CD4-positive, alpha-beta T cell treated with Interleukin-21 for 1 hour (primary cell): ENCODE measurements at places on chromosomes 13 and 19.
A peak's percentile ranks its signal among the peaks of the same experiment; 100 is the strongest.

DNA sequence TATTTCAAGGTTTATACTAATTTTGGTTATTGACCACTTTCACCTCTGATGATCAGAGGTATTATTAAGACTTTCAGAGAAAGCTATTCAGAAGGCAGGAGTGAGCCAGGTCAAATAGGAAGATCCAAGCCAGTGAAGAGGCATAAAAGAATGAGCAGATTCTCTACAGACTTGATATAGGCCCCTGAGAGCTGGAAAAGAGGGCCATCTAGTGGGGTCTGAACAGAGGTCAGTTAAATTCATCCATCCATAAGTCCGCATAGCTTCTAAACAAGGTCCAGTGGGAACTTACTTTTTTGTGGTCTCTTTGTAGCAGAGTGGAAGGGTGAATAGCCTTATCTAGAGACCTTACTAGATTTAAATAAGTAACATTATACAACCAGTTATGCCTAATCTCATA lies 126.6 kb upstream of the UFM1 start:
- DNase-seq = no peak

DNA sequence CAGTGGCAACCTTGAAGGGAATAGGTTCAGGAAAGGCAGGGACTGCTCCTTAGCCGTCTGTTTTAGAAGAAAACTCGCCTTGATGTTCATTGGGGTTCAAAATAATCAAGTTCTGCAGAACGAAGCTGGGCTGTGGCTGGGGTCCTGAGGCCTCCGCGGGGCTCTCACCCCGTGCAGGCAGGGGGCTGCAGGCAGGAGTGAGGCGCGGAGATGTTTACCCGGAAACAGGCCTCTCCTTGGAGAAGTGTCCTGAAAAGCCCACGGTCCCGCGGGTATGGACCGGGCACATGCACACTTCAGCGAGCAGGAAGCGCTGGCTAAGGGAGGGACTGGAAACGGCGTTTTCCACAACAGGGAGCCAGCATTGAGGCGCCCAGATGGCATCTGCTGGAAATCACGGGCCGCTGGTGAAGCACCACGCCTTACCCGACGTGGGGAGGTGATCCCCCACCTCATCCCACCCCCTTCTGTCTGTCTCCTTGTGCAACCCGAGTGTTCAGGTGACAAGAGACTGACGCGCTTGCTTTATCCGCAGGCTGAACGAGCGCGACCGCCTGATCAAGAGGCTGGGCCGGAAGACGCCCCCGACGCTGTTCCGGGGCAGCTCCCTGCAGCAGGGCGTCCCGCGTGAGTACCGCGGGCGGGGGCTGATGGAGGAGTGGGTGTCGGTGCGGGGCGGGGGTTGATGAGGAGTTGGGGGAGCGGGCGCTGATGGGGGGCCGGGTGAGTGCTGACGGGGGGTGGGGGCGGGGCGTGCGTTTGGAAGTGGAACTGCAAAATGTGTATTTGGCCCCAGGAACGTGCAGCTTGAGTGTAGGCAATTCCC lies 39.6 kb downstream of the SHISA2 start:
- peak; percentile 61 for DNase-seq

DNA sequence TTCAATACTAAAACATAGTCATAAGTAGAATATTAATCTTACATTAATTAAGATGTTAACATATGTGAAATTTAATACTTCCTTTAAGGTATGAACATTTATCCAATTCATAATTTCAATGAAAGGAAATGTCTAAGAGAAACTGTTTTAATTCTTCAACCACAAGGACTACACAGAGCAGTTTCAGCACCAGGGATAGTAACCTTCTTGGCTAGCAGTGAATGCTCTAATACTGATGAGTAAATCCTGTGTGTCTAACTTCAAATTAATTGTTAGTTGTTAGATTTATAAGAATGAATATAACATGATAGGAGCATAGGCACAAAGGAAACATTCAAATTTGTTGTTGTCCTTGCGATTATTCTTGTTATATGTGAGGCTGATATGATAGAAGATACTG lies 15.6 kb upstream of the NBEA start:
- DNase-seq = no peak

- DNase-seq = peak; percentile 80
Observed at GRCh38 chr13:49110122-49110912, 109.8 kb upstream of the MLNR start.

- peak; percentile 84 for DNase-seq
Observed at GRCh38 chr19:1045247-1045603, 5.3 kb downstream of the ABCA7 start.

DNA sequence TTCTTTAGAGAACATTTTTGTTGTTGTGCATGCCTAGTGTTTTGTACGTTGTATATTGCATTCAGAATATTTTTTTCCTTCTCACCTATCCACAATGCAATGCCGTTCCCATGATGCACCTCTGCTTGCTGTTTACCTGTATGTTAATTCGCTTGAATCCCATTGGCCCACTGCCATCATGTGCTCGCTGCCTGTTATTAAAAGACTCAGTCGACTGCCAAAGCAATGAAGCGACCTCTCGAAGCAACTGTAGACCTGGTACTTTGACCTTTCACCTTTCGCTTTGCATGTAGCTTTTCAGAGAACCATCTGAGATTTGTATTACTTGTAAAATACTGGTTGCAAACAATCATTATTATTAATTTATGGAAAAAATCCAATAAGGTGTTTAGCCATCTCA lies 77.4 kb upstream of the RAP2A start:
- no peak for DNase-seq

- no peak for DNase-seq
Observed at GRCh38 chr19:34260771-34261173, 6.4 kb downstream of the GARRE1 start.

GRCh38 chr13:44107357-44108121 lies 227.8 kb downstream of the LACC1 start:
- DNase-seq = no peak

DNA sequence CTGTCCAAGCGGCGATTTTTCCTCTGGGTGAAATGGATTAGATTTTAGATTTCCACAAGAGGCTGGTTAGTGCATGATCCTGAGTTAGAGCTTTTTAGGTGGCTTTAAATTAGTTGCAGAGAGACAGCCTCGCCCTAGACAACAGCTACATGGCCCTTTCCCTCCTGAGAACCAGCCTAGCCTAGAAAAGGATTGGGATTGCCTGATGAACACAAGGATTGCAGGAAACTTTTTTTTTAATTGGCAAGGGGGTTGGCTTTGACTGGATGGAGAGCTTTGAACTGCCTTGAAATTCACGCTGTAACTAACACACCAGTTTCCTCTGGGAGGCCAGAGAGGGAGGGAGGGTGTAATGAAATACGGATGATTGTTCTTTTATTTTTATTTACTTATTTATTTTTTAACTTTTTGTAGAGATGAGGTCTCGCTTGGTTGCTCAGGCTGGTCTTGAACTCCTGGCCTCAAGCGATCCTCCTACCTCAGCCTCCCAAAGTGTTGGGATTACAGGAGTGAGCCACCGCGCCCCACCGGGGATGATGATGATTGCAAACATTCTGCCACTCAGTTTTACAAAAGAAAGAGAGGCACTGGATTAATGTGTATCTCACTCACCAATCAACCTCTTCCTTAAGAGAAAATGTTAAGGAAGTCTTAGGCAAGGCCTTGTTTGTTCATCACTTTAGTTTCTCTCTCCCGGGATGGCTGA lies 1.9 kb downstream of the LDLR start:
- no peak for DNase-seq

DNA sequence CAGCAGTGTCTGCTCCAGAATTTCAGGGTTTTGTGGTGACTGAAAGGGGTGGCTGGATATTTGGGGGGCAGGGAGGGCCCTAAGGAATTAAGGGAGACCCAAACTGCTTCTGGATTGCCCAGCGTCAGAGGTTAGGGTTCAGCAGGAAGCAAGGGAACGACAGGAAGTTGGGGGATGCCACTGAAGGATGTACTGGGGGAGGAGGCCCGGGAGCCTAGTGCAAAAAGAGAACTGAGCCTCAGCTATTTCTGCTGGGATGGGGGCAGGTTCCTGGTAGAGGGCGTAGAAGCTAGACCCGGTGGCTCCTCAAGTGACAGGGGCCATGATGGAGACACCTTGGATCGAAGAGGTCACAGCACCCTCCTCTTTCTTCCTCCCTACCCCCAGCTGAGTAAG lies 1.1 kb downstream of the CYP2S1 start:
- DNase-seq = no peak

- DNase-seq = peak; percentile 65
Observed at GRCh38 chr19:48244281-48244680, 11.4 kb downstream of the CARD8 start.

- DNase-seq = no peak
Observed at GRCh38 chr19:38650911-38651584, 3.6 kb downstream of the ACTN4 start.

- DNase-seq = no peak
Observed at GRCh38 chr19:16940626-16941025, 51.8 kb downstream of the F2RL3 start.

- no peak for DNase-seq
Observed at GRCh38 chr19:13747098-13747453, 17.2 kb upstream of the MRI1 start.

GRCh38 chr13:89363144-89363543 lies 1692.0 kb downstream of the SLITRK5 start:
- no peak for DNase-seq

DNA sequence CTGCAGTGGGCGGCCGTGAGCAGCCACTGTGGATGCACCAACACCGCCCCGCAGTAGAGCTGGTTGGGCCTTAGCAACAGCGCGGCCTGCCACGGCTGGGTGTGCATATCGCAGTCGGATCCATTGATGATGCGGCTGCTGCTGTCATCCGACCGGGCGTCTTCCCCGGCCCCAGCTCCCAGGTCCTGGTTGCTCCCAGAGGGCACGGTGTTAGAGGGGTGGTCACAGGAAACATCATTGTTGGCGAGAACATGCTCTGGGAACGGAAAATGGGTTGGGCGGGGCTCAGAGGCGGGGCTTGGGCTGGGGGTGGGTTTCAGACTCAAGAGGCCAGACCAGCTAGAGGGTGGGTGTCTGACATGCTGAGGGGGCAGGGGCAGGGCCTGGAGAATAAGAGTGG lies 3.0 kb downstream of the KLK5 start:
- DNase-seq = no peak

DNA sequence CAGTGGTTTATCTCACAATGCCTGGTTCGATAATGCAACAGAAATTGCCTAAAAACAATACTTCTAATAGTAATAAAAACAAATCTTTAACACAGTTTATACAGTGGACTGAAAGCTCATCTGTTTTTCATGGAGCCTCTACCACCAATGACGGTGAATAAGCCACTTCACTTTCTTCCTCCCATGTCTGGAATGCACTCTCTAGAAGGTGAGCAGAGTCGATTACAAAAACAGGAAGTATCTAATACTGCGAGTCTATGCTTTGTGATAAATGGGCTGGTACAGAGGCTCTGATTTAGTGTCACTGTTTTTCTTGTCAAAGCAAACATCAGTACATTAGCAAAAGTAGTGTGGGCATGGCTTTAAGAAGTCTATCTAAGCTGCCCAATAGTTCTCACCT lies 1348.6 kb upstream of the SLC10A2 start:
- DNase-seq = no peak

GRCh38 chr13:27533155-27533643 lies 82.8 kb upstream of the MTIF3 start:
- DNase-seq = peak; percentile 42

GRCh38 chr13:94305033-94305432 lies 174.4 kb downstream of the DCT start:
- DNase-seq = no peak

DNA sequence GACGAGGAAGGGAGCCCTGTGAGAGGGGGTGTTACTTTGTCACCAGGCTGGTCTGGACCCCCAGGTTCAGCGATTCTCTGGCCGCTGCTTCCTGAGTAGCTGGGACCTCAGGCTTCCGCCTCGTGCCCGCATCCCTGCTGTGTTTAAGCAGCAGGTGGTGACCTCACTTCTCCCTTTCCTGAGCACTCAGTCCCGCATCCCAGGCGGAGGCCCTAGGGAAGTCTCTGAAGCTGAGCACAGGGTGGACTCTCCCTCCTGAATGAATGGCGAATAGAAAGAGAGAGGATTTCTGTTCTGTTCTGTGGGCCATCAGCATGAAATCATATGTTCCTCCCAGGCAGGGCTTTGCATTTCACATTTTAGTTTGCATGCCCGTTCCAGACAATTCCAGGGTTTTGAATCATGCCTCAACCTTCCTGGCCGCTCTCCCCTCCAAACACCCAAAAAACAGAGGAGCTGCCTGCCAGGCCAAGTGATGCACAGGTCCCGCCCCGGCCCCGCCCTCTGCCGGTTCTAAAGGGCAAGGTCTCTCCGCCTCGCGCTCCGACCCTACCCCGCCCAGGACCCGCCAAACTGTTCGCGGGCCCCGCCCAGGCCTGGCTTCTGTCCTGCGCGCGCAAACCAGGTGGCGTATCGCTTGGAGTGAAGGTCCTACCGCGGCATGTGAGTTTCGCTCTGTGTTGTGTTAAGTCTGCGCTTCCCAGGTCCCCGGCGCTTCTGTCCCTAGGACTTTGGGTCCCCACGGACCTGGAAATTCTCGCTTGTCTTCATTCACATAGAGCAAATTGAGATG lies 35.1 kb upstream of the ZNF808 start:
- DNase-seq = peak; percentile 0

- DNase-seq = no peak
Observed at GRCh38 chr13:36891752-36892151, 28.3 kb downstream of the SMAD9 start.

GRCh38 chr13:27427641-27428040 lies 3.2 kb downstream of the GTF3A start:
- no peak for DNase-seq

- DNase-seq = no peak
Observed at GRCh38 chr19:13993590-13994300, 12.4 kb downstream of the RFX1 start.

- no peak for DNase-seq
Observed at GRCh38 chr19:43595605-43595998, 332 bp downstream of the IRGQ start.

DNA sequence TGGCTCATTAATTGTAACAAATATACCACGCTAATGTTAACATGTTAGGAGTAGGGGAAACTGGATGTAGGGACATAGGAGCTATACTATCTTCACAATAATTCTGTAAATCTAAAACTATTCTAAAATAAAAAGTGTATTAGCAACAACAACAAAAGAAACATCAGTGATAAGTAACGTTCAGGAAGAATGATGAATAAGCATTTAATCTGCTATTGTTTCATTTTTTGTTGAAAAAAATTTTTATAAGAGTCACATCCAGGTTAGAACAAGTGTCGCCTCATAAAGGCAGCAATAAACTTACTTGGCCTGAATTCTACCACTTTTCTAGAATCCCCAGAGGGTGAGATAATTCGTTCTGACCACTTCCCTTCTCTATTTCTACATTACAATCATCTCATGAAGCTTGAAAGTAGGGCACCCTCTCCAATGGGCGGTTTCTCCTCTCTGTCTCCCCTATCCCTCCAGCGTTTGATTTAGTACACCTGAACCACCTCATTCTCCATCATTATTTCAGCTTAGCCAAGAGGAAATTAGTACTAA lies 253.1 kb upstream of the IPO5 start:
- no peak for DNase-seq

- DNase-seq = no peak
Observed at GRCh38 chr19:1123885-1124677, 20.3 kb downstream of the GPX4 start.

DNA sequence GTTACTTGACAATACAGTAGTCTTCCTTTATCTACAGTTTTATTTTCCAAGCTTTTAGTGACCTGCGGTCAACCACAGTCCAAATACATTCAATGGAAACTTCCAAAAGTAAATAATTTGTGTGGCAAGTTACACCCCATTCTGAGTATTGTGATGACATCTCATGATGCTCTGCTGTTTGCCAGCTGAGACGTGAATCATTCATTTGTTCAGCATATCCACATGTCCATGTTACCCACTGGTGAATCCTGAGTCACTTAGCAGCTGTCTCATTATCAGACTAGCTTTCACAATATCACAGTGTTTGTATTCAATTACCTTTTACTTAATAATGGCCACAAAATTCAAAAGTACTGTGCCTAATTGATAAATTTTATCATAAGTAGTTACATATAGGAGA lies 179.8 kb downstream of the PRR20E start:
- no peak for DNase-seq
